ENCODE measurements at places on chromosomes 1 and 21.

GRCh38 chr1:205449750-205450443 lies 5.9 kb downstream of the BLACAT1 start:
- no peak for DNase-seq

GRCh38 chr1:160578175-160578524 lies 1.1 kb downstream of the CD84 start:
- no peak for DNase-seq

DNA sequence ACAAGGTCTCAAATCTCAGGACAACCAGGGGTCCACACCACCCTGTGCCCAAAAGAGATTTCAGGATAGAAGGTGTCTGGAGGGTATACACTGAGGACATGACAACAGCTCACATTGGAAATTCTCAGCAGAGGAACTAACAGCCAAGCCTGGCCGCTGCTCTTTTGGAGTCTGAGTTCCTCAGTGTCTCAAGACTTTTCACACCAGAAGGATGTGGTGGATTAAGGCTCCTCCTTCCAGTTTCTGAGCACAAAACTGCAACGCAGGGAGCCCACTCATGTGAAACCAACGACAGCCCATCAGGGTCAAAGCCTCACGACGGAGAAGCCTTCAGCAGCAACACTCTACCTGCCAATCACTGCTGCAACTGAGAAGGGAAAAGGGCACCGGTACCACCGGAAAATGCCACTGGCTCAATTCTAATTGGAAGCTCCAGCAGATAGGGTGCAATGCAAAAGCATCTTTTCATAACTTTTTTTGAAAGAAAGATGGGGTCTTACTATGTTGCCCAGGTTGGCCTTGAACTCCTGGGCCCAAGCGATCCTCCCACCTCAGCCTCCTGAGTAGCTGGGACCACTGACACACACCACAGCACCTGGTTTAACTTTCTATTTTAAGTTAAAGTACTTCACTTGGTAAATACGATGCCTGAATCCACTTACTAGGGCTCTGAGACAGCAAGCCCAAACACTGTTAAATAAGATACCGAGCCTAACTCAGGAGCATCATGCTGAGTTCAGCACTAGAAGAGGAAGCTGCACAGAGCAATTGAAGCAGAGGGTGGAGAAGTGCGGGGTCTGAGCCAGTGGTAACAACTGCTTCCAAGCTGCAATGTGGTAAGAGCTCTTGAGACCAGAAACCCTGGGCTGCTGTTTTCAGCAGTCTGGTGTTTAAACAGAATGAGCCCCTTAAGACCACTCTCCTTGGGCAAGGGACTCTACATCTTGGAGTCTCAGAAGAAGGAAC lies 7.8 kb downstream of the CAPZB start:
- no peak for DNase-seq

GRCh38 chr1:100458661-100459357 lies 79.1 kb upstream of the GPR88 start:
- no peak for DNase-seq

DNA sequence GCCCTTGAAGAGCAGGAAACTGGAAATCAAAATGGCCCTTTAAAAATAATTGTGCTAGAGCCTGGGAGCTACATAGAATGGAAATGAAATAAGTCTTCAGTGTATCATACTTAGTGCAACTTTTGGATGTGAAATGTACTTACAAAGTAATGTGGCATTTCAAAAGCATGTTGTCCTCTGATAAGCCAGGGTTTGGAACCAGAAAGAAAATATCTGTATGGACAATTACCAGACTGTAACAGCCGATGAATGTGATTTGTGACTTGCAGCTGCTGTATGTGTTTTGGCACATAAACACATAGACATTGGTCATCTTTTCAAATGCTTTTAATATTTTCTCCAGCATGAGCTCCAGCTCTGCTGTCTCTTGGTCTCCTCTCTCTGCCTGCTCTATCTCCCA lies 546.4 kb downstream of the OMA1 start:
- no peak for DNase-seq

DNA sequence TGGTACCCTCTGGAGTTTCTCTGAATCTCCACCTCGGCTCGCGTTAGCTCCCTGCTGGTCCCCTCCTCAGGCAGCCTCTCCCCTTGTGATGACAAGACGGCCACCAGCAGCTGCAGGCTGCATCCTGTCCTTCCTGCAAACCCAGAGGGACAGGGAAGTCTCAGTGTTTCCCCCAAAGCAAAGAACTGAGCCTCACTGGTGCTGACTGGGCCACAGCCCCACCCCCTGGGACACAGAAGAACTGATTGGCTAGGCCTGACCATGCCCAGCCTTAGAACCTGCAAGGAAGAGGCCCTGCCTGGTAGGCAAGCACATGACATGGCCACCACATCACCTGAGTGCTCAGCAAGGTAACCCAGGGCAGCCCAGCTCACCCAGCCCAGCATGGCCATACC lies 34.6 kb downstream of the TMEM51 start:
- no peak for DNase-seq

- no peak for DNase-seq
Observed at GRCh38 chr1:167093846-167094516, at the start of gene STYXL2. STYXL2 (plus strand) TSS chr1:167094075; CDS start chr1:167094850, 775 bp downstream.

DNA sequence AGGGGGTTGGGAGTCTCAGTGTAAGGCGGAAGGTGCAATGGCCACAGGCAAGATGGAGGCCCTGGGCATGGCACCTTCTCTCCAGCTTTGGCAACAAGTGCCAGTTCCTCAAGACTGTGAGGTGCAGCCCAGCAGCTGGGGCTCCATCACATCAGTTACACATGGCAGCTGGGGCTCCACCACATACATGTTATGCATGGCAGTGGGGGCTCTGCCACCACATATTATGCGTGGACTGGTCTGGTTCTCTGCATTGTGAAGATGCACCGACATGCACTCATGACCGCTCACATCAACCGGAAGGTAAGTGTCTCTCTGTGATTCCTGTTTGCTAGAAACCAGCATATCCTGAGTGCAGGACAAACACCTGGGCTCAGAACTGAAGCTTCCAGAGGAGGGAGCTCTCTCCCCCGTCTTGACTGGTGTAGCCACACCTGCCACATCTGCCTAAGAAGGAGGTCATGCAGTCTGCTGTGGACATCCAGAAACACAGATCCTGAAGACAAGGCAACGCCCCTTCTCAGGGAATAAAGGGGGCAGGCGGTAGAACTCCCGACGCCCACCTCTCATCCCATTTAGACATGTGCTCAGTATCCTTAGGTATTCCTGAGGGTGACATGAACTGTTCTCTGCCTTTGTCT lies 104.1 kb upstream of the TMPRSS2 start:
- peak; percentile 53 for DNase-seq

GRCh38 chr1:61898658-61899057 lies 156.4 kb downstream of the PATJ start:
- DNase-seq, result no peak

GRCh38 chr1:222109836-222110235 lies 367.9 kb upstream of the DUSP10 start:
- DNase-seq, result no peak

- DNase-seq, result no peak
Observed at GRCh38 chr1:67514300-67514699, 84.1 kb upstream of the SERBP1 start.

- no peak for DNase-seq
Observed at GRCh38 chr1:221732052-221732451, 9.8 kb downstream of the DUSP10 start.

DNA sequence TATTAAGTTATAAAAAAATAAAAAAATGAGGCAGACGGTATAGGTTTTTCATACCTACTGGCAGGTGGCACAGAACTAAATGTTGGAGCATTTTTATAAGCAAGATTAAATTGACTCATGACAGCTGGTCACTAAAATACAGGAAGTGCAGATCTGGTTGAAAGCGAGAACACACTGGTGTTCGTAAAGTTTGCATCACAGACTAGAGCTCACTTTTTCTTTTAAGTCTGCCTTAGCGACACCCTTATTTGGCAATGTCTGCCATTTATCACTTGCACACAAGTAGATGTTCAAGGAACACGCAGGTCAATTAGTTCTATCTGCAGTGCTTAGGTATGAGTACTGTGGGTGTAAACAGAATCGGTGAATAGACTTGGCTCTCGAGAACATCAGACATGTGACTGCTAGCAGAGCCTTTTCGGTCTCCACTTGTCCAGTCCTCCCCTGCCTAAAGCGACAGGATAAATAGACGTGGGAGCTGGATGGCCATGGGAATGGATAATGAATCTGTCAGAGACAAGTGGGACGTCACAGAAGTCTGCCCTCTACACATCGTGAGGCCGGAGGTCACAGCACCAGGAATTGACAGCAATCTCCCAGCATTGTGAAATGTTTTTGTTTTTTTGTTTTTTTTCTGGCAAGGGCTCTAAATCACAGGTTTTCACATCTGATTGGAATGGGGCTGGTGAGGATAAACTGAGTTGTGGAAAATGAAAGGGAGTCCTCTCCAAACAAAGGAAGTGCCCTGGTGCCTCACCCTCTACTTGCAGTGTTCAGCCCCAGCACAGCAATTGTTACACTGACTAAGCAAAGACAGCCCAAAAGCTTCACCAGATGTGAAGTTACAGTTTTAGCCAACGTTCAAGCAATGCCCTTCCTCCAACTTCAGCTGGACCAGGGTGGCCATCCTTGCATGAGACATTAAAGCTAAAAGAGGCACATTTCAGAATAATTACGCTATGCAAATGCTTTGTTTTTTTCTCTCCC lies 248.9 kb downstream of the NTNG1 start:
- DNase-seq, result no peak

GRCh38 chr1:151680391-151680790 lies 36.2 kb downstream of the CELF3 start:
- DNase-seq, result no peak

- no peak for DNase-seq
Observed at GRCh38 chr1:109138358-109138757, 24.4 kb downstream of the ELAPOR1 start.

DNA sequence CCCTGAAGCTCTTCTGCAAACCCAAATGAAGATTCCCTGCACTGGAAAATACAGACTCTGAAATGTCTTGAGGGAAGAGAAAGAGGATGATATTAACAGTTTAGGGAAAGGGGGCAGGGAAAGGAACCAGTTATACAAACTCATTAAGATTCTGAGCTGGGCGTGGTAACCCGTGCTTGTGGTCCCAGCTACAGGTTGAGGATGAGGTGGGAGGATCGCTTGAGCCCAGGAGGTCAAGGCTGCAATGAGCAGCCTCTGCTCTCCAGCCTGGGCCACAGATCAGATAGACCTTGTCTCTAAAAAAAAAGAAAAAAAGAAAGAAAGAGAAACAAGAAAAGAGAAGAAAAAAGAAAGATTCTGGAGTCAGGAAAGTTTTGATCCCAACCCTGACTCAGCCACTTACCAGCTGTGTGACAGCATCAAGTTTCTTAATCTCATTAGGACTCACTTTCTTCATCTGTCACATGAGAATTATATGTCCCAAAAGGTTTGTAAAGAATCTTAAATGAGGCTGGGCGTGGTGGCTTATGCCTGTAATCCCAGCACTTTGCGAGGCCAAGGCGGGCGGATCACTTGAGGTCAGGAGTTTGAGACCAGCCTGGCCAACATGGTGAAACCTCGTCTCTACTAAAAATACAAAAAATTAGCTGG lies 53.9 kb downstream of the OPTC start:
- no peak for DNase-seq

- no peak for DNase-seq
Observed at GRCh38 chr21:40231979-40232378, 364.7 kb downstream of the PCP4 start.

GRCh38 chr1:59293206-59293605 lies 3.7 kb upstream of the FGGY start:
- DNase-seq, result no peak

DNA sequence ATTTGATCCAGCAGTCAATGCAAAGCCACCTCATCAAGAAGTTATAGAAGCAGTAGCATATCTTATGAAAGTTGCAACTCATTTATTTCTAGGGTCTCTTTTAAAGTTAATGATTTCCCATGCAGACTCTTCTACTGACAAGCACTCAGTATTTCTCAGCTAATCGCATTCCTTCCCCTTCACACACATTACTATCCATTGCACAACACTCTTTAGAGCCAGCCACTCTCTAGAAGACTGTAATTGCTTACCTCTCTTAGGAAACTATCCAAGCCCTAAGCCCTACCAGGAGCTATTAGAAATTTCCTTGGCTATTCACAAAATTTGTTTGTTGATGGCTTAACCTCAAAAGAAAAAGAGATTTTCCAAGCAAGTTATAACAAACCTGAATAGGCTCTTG lies 106.0 kb downstream of the ADAMTS1 start:
- DNase-seq, result no peak

GRCh38 chr21:31555741-31556191 lies 103.7 kb upstream of the SOD1 start:
- DNase-seq, result no peak

DNA sequence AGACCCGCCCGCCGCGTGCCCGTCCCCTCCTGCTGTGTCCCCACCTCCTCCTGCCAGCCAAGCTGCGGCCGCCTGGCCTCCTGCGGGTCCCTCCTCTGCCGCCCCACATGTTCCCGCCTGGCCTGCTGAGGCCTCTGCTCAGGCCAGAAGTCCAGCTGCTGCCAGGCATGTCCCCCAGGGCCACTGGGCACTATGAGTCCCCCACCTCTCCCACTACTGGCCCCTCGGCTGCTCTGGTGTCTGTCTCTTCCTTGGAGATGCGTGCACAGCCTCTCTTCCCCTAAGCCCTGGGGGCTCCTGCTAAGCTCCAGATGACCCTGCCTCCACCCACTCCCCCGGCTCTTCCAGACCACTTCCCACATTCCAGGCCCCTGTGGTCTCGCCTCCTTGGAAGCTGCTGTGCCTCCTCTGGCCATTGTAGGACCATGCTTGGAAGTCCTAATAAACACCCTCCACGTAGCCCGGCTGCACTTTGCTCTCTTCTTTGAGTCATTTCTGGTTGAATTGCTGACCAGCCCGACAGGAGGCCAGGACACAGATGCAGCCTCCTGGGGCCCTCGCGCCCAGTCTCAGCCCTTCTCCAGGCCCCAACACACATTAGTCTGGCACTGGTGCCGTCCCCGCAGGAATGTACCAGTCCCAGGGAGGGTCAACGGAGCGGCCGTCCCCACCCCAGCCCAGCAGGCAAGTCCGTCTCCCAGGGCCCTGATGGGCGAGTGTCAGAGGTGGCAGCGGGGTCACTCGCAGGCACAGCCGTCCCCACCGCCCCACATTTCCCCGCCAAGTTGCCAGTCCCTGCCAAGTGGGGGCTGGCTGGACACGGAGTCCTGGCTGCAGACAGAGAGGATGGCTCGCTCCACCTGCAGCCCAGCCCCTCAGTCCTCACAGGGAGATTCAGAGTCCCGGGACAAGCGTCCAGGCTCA lies 1.1 kb downstream of the KRTAP10-12 start:
- no peak for DNase-seq

Measured in NCI-H2081 (cell line).